Fibroblast of upper back skin (primary cell): ENCODE measurements at places on chromosomes 16 and 17.
A peak's percentile ranks its signal among the peaks of the same experiment; 100 is the strongest.

GRCh38 chr17:83055911-83056582 lies 23.4 kb upstream of the METRNL start:
- peak; percentile 83 for DNase-seq

DNA sequence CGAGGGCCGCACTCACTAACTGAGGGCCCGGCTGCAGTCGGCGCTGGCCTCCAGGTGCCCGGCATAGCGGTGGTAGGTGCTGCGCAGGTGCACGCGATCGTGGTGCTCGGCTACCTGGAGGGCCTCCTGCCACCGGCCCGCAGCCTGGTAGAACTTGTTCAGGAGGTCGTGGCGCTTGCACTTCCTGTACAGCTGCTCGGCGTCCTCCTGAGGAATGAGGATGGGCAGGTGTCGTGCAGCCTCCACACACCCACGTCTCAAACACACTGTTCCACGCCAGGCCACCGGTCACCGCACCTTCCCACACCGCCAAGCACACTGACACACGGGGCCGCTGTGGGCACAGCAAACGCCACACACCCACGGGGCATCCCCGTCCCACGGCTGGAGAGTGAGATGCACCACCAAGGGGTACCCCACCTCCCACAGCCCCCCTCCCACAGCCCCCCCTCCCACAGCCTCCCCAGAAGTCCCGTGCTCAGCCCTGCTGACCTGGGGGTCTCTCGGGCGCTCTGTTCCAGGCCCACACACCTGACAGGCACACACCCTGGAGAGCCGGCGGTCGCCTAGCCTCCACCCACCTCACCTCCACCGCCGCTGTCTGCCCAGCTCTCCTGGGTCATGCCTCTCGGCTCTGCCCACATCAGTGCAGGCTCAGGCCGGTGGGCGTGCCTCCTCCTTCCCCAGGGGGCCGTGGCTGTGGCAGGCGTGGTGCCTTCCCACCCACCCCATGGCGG lies 7.4 kb upstream of the TMEM204 start:
- DNase-seq = no peak

DNA sequence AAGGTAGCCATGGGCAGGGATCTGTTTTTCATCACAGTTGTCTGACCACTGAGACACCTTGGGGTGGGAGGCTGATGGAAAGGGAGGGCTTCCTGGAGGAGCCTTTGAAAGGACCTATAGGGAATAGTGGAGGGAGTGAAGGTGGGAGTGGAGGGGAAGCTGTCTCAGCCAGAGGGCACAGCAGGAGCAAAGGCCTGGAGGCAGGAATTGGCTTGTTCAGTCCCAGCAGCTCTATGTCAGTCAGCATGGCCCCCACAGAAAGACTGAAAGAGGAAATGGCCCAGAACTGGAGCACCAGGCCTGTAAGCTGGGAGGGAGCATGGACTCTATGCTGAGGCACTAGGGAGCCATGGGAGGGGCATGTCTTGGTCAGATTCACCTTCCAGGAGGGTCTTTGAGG lies 12.8 kb upstream of the CBFB start:
- DNase-seq = no peak

GRCh38 chr16:88427376-88427775 lies 25.7 kb upstream of the ZFPM1 start:
- DNase-seq = no peak

- no peak for DNase-seq
These were observed 302.8 kb downstream of the IRF8 start for GRCh38 chr16:86201746-86202145.

GRCh38 chr16:69724981-69725479 lies 1.3 kb downstream of the NQO1 start:
- no peak for DNase-seq

DNA sequence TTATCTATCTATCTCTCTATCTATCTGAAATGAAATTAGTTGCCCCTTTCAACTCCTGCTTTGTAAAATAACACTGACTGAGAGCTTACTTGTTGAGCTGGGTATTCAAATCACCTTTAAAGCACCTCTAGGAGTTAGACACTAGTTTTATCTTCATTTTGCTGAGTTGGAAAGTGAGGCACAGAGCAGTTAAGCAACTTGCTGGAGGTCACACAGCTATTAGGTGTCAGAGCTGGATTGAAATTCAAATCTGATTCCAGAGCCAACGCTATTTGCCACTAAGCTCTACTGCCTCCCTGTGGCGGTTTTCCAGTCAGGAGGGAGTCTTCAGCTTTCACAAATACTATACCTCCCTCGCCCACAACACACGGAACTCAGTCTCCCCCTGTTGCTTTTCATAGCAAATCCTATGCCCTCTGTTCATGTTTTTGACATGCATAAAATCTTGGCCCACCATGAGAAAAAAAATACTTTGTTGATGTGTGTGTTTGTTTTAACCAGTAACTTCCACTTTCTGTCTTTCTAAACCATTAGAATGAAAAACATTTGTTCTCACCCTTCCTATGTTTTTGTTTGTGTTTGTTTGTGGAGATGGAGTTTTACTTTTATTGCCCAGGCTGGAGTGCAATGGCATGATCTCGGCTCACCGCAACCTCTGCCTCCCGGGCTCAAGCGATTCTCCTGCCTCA lies 74.8 kb upstream of the SMURF2 start:
- peak; percentile 57 for DNase-seq

DNA sequence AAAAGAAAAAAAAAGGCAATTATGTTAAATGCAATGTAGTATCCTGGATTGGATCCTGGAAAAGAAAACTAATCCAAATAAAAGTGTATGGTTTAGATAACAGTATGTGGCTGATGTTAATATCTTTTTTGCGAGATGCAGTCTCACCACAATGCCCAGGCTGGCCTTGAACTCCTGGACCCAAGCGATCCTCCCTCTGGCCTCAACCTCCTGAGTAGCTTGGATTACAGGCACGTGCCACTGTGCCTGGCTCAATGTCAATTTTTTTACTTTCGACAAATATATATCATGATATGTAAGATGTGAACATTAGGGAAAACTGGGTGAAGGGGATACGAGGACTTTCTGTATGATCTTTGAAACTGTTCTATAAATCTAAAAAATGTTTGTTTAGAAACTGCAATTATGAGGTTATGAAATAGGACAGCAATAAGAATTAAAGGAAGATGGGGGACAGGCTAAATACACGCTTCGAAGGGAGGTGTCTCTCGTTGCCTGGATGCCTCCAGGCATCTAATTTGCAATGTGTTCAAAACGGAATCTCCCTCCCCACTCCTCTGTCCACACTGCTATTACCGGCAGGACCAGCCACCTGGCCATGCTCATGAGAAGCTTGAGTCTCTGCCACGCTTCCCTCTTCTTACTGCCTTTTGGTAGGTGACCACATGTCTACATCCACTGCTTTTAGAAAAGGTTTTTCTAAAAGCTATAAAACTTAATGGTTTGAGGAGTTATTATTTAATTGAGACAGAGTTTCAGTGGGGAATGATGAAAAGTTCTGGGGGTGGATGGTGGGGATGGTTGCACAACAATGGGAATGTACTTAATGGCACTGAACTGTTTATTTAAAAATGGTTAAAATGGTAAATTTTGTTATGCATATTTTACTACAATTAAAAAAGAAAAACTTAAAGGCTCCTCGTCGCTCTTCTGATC lies 15.2 kb downstream of the UBE2O start:
- no peak for DNase-seq

- DNase-seq = no peak
These were observed 14.1 kb upstream of the NKD1 start for GRCh38 chr16:50534091-50534490.

DNA sequence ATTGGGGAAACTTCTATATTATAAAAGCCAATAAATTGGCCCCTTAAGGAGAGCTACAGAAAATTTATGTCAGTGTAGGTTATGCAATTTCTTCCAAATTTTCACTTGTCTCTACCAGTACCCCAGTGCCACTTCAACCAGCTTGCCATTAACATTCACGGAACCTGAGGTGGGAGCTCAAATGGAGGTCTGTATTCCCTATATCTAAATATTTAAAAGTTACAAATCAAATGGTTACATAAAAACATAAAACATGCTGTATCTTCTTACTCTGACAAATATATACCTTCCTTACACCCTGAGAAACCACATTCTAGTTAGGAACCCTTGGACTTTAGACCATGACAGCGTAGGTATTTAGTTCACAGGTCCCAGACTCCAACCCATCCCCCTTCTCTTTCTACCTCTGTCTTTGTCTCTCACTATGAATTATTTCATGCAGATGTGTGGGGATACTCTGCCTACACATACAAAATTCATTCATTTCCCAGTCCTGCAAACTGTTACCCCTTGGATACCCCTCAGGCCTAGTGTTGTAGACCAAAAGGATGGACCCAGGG lies 127.8 kb upstream of the PMFBP1 start:
- DNase-seq = no peak

DNA sequence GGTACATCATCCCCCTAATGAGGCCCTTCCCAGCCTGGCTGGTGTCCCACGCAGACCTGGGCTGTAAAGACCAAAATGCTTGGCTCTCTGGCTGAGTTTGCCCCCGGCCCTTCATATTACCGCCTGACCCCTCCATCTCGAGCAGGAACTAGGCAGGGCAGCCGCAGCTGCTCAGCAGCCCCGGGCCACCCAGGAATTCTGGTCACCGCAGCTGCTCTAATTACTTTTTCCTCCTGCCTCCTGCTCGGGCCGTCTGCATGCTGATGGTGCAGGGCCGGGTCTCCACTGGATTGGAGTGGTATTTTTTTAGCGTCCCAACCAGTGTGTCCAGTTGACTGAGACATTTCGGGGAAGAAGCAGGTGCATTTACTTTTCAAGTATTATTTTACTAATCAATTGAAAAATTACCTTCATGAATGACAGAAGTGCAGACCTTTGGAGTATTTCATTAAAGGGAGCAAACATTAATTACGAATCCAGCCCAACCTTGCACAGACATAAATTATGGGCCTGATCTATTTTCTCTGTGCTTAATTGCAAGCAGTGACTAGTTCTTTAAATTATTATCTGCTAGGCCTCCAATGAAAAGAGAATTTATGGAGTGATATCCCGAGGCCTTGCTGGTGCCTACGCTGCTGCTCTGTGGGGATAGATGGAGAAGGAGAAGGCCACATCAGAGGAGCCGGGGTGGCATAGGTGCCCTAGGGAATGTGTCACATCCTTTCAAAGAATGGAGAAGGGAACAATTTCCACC lies 176.2 kb downstream of the CYLD start:
- no peak for DNase-seq

DNA sequence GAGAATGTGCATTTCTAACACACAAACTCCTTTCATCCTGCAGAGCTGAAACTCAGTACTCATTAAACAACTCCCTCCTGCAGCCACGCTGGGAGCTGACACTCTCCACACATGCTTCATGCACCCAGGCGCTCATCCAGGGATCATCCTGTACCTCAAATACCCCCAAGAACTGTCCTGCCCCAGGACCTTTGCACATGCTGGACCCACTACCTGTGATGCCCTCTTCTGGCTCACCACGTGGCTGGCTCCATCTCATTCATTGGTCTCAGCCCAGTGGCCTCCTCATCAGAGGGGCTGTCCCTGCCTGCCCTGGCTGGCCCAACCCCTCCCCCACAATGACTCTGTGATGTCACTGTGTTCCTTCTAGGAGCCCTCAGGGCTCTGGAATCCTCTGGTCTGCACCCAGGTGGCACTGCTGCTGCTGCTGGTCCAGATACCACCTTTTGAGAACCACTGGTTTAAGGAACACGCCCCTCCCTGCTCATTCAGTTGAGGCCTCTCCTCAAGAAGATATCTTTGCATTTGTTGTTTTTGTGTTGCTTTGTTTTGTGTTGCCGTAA lies 160.9 kb upstream of the FOXF1 start:
- DNase-seq = no peak

DNA sequence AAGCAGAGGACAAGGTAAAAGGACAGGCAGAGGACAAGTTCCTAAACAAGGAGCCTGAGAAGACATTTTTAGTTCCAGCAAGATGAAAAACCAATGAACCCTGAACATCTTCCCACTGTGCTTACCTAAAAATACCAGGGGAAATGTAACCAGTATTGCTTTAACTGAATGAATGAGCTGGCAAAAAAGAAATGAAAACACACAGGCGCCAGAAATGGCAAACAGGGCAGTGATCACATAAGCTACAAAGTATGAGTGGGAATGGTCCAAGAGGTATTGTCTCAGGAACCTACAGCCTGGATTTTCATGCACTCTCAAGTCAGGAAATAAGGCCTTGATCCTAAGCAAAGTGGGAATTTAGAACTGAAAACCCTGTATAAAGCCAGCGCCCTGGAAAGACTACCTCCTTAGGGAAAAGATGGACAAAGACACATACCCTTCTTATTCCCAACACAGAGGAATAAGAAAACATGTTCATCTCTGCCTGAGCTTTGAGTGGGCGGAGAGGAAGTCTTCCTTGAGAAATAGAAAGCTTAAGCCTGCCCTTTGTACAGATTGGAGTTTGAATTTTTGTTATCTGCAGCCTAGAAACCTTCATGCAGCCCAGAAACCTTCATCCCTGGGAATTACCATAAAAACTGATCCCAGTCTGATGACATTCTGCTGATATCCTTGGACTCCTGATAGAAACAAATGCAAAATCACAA lies 2.1 kb downstream of the CMTM2 start:
- no peak for DNase-seq

DNA sequence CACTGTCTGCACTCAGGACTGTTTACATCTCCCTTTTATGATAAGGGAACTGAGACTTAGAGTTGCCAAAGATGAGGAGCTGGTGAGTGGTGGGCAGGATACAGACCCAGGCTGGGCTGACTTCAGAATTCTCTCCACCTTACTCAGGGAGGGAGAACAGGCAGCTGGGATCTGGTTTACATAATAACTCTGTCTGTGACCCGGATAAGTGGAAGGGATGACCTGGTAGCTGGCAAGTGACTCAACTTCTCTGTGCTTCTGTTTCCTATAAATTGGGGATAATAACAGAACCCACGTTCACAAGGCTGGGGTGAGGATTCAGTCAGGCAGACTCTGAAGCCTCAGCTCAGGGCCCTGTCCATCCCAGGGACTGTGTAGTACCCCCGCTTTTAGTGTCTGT lies 2.6 kb downstream of the SNX20 start:
- no peak for DNase-seq

DNA sequence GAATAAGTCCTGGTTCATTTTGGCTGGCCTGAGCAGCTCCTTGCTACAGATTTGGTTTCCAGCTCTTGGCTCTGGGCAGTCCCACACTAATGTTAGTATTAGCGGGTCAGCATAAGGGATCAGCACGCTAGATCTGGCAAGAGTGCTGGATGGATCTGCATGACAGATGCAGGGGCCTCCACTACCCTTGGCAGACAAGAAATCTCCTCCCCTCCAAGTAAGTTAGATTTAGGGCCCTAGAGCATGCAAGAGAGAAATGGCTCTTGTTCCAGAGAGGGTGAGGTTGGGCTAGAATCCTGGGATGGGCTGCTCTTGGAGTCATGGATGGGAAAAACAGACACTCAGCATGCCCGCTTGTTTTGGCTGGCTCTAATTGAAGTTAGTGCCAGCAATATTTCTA lies 414.3 kb downstream of the RBFOX1 start:
- DNase-seq = no peak

- no peak for DNase-seq
These were observed 81.0 kb upstream of the TOB1 start for GRCh38 chr17:50946891-50947781.

GRCh38 chr16:66293932-66294331 lies 72.6 kb upstream of the CDH5 start:
- DNase-seq = no peak
